Type B pancreatic cell (in vitro differentiated cells): ENCODE measurements at places on chromosomes 2 and 18.

DNA sequence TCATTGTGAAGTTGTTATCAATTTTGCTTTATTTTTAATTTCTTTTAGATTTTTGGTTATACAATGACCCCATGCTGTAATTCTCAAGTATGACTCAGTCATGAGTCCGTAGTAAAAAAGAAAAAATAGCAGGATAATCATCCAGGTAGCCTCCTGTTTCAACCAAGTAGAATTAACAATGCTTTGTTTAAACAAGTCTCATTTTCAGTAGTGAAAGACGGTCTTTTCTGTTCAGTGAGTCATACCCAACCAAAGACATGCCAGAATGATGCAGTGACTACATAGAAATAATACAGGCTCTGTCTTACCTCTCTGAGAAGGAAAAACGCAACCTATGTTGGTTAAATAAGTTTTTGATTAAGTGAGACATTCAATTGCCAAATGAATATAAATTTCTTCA, 67.8 kb upstream of the DSC1 start:
- no peak for DNase-seq

DNA sequence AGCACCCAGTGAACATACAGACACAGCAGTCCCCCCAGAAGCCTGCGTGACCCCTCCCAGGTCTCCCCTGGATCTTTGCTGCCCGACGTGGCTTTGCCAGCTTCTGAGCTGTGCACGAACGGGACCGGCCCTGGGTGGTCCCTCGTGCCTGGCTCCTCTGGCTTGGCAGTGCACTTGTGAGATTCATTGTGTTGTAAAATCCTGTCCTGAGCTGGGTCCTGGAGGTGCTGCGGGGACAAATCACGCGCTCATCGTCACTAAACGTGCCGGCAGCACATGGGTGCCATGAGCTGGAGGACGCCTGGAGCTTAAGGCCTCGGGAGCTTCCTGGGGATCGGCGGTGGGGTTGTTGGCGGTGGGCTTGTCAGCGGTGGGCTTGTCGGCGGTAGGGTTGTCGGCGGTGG, 104.9 kb downstream of the FAM210A start:
- no peak for DNase-seq

DNA sequence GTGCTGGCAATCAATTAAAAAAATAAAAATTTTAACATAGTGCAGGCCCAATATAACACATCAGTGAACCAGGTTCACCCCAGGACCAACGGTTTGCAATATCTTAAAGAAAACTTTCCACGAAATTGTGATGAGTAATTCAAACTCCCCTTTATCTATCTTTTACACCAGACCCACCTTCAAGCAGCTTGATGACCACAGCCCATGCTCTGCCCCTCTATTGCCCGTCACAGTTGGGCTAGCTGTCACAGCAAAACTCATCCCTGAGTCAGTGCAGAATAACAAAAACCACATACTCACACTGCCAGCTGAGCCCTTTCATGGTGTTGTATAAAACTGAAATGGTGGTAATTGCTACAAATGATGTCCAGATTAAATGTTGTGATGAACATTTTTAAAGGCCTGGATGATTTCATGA, 112.5 kb upstream of the CREB1 start:
- no peak for DNase-seq

- no peak for DNase-seq
These were observed 75.7 kb downstream of the ZAP70 start for GRCh38 chr2:97788986-97789644.

- no peak for DNase-seq
These were observed 194.5 kb upstream of the NXPH2 start for GRCh38 chr2:138974651-138975050.
